ENCODE measurements at places on chromosomes 1 and 21.

- DNase-seq: no peak
Measured at GRCh38 chr1:159548126-159548525, 12.3 kb upstream of the OR10J5 start.

- no peak for DNase-seq
Measured at GRCh38 chr1:205528446-205528886, 24.0 kb downstream of the CDK18 start.

GRCh38 chr1:95197616-95198252 lies 36.3 kb upstream of the RWDD3 start:
- no peak for DNase-seq

- peak; percentile 28 for DNase-seq
Measured at GRCh38 chr1:235077571-235078479, 50.8 kb downstream of the TOMM20 start.

- DNase-seq: no peak
Measured at GRCh38 chr1:44557778-44558177, 116.5 kb downstream of the TMEM53 start.

- no peak for DNase-seq
Measured at GRCh38 chr1:92461364-92462097, 25.2 kb downstream of the GFI1 start.

Measured in activated CD4-positive, alpha-beta T cell treated with anti-CD3 and anti-CD28 coated beads, Interleukin-2, amount 10 ng/mL, durations not matched to agents 7 days and 5 days (primary cell).